ENCODE measurements at places on chromosomes 6 and 20. TPM values are rescaled to one million over a fixed set of nuclear protein-coding genes. Genes with fewer than 3 reads are reported as not detected.

The ABHD12 gene
- total RNA-seq = 45.2 TPM

The FAM209B gene
- not detected for total RNA-seq

The WFDC12 gene
- total RNA-seq = not detected

The C4B gene
- 199 TPM for total RNA-seq

The DEFB124 gene
- total RNA-seq = not detected

The PDE7B gene
- total RNA-seq = 17.4 TPM

The NOTCH4 gene
- total RNA-seq = 10.7 TPM

The TCP11 gene
- 0.50 TPM for total RNA-seq

The MCHR2 gene
- total RNA-seq = not detected

Data from ovary (tissue), 10 donors.